Gastrocnemius medialis (tissue), 4 donors: ENCODE measurements at places on chromosomes 2 and 18. TPM values are rescaled to one million over a fixed set of nuclear protein-coding genes. Genes with fewer than 3 reads are reported as not detected.

The GRP gene
- not detected for total RNA-seq

DNA sequence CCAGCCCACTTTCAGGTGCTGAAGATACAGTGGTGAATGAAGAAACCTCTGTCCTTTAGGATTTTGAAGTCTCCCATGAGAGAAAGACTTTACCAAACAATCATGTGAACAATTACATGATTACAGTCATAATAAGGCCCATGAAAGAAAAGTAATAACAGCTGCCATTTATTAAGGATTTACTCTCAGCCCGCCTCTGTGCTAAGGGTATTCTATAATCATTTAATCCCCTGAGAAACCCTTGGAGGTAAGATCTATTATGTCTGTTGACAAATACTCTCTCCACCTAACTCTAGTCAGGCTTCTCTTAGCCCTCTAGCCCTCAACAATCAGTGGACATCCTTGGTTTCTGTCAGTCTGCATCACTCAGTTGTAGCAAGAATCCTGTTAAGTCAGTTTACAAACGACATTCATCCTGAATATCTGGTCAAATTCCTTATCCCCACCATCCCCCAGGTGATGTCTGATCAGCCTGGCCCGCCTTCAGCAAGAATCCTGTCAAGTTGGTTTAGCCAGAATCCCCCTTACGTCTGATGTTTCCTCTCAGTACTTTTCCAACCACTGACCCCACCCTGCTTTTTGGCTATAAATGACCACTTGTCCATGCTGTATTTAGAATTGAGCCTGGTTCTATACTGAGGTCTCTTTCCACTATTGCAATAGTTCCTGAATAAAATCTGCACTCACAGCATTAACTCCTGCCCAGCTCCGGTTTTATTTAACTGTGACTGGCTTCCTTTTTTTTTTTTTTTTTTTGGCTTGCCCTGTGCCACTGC is 12.2 kb upstream of the SOCS6 start:
- no peak overlapping the region for H3K27ac ChIP-seq
- no peak overlapping the region for H3K4me3 ChIP-seq

The TUBA4B gene
- not detected for total RNA-seq

GRCh38 chr2:238796223-238796885 is 51.5 kb upstream of the TWIST2 start:
- DNase-seq = no peak
- H3K4me3 ChIP-seq = no peak overlapping the region
- H3K27ac ChIP-seq = no peak overlapping the region
- H3K36me3 ChIP-seq = no peaks in the 10 kb centered on the region
- H3K4me1 ChIP-seq = no peaks in the 10 kb centered on the region
